ENCODE measurements at places on chromosomes 2 and 18.

DNA sequence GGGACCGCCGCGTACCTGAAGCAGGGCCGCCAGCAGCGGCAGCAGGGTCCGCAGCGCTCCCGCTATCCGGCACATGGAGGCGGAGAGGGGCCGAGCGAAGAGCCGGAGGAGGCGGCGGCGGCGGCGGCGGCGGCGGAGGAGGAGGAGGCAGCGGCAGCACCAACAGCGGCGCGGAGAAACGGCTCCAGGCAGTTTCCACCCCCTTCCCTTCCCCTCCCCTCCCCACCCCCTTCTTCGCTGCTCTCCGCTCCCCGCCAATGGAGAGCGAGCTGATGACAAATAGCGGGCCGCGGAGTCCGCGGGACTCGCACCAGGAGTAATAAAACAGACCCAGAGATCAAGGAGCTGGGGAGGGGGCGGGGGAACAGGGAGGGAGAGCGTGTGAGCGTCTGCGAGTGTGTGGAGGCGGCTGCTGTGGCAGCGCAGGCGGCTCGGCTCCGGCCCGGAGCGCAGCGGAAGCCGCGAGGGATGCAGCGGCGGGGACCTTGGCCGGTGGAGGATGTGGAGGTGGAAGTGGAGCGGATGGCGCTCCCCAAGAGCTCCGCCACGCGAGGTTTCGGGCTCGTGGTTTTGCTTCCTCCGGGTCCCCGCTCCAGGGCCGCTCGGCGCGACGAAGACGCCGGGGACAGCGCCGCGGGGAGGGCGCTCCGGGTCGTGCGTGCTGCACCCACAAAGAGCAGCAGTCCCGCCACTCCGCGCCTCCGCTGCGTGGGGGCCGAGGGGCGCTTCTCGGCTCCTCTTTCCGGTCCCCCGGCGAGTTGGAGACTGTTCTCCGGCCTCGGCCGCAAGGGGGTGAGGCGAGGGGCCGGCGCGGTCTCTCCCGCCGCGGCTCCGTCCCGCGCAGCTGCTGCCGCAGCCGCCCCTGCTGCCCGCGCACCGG lies at the start of gene CDH2:
Gene CDH2 (minus strand): TSS at position 183 of the 880 bp plus-strand sequence. CDS start 108 bp downstream, at position 75.
- peak; percentile 98 for DNase-seq

- DNase-seq = no peak
Observed at GRCh38 chr2:114286438-114286837, 156.0 kb upstream of the DPP10 start.

GRCh38 chr2:71882236-71882946 lies 265.3 kb downstream of the CYP26B1 start:
- DNase-seq = no peak

GRCh38 chr2:108911807-108912628 lies 77.0 kb downstream of the EDAR start:
- no peak for DNase-seq

GRCh38 chr2:100976645-100977391 lies 25.3 kb upstream of the RPL31 start:
- DNase-seq = no peak

All from NCI-H1417 (cell line).